Type B pancreatic cell (in vitro differentiated cells): ENCODE measurements at places on chromosomes 1 and 21. TPM values are rescaled to one million over a fixed set of nuclear protein-coding genes. Genes with fewer than 3 reads are reported as not detected.

The PTPN7 gene
- 0.29 TPM in 1 of 2 replicates, not detected in the other for total RNA-seq

The TTC3 gene
- 163 and 203 TPM in 2 replicates for total RNA-seq

The AMY1B gene
- total RNA-seq, result not detected in 2 replicates

The SPAG17 gene
- 1.3 and 5.6 TPM in 2 replicates for total RNA-seq

The FCRL4 gene
- total RNA-seq, result not detected in 2 replicates

DNA sequence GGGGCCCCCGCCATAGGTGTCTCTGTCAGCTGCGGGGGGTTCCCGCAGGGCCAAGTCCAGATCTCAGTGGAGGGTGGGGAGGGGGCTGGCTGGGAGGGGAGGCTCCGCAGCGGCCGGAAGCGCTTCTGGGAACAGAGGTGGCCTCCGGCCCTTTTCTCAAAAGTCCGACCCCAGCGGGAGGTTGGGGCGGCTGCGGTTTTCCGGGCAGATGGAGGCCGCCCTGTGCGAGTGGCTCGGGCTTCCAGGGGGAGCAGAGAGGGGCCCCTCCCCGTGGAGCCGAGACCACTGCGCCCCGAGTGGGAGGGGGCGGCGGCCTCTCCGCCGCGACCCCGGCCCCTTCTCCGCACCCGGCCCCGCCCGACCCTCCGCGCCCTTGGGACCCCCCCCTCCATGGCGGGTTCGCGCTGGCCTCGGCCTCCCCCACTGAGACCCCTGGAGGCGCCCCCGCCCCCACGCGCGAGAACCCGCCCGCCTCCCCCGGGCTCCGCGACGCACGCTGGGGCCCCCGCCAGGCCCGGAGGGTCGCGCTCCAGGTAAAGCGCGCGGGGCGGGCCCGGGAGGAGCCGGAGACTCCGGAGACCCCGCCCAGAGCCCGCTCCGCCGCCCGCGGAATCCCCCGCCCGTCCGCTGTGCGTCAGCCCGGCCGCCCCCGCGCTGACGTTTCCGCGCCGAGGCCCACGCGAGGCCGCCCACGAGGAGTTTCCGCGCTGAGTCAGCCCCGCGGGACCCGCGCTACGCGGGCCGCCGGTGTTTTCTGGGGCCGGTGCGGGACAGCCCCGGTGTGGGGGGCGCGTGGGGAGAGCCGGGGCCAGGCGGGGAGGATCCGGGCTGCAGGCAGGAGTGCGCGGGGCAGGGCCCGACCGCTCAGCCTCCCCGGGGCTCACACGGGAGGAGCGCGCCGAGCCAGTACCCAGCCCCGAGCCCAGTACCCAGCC is 5.2 kb downstream of the TNFRSF18 start:
- H3K27ac ChIP-seq, result no peak overlapping the region
- peak overlapping the region; percentile 63 for H3K4me3 ChIP-seq
- H3K27me3 ChIP-seq, result no peaks in the 10 kb centered on the region
- no peaks in the 10 kb centered on the region for H3K36me3 ChIP-seq
- no peaks in the 10 kb centered on the region for H3K4me1 ChIP-seq
- DNase-seq, result no peak

GRCh38 chr1:223460566-223461189 is 67.5 kb downstream of the CCDC185 start:
- no peaks in the 10 kb centered on the region for H3K36me3 ChIP-seq
- DNase-seq, result no peak
- H3K4me3 ChIP-seq, result no peak overlapping the region
- H3K4me1 ChIP-seq, result no peaks in the 10 kb centered on the region

DNA sequence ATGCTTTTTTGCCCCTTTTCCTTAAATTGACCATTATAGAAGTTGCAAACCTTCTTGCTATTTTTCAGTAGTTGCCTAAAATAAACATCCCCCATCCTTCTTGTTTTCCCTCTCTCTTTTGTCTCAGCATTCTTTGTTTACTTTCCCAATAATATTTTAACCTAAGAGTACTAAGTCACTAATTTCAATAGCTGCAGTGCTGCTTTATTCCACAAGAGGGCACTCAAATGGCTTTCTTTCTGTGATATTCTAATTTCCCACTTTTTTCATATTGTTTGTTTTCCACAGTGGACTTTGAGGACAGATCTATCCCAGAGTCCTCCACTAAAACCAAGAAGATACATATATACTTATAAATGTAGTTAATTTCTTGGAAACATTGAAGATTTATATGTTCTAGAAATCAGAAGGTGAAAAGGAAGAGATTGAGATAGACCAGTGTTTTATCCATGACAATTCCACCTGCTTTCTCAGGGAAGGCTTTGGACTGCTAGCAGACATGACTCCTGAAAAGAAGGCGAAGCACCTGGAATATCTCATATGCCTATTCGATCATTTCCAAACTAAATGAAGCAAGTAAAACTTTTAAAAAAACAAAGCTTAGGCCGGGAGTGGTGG is 104.8 kb upstream of the GRIK1 start:
- no peak for DNase-seq
- no peaks in the 10 kb centered on the region for H3K4me1 ChIP-seq
- no peak overlapping the region for H3K4me3 ChIP-seq
- H3K27ac ChIP-seq, result no peak overlapping the region
- no peaks in the 10 kb centered on the region for H3K27me3 ChIP-seq
- H3K36me3 ChIP-seq, result peaks cover 3% of the 10 kb centered on the region

GRCh38 chr1:11434926-11435325 is 44.0 kb upstream of the DISP3 start:
- peaks cover 27% of the 10 kb centered on the region for H3K27me3 ChIP-seq
- no peak overlapping the region for H3K4me3 ChIP-seq
- no peak overlapping the region for H3K27ac ChIP-seq
- no peak for DNase-seq

DNA sequence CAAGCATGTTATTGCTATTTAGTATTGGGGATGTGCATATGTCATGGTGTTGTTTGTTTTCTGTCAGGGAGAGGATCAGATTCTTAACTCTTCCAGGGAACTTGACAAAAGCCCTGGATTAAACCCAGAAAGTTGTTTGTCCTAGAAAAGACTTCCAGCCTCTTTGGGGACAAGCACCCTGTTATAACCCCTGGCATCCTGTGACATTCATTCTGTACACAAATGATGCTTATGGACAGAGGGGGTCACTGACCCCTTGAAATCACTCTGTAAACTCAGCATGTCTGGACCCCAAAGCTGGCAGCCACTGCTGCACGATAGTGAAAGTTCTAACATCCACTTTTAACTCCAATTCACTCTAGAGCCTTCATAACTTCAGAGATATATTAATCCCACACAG is 81.2 kb downstream of the PROX1 start:
- DNase-seq, result no peak
- H3K4me1 ChIP-seq, result peaks cover 18% of the 10 kb centered on the region
- no peak overlapping the region for H3K27ac ChIP-seq

DNA sequence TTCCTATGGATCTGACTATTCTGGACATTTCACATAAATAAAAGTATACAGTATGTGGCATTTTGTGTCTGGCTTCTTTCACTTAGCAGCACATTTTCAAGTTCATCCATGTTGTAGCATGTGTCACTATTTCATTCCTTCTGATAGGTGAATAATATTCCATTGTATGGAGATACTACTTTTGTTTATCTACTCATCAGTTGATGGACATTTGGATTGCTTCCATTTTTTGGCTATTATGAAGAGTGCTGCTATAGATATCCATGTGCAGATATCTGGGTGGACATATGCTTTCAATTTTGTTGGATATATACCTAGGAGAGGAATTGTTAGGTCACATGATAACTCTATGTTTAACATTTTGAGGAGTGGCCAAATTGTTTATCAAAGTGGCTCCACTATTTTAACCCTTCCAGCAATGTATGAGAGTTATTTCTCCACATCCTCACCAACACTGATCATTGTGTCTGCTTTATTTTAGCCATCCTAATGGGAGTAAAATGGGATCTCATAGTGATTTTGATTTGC is 21.9 kb upstream of the MEF2D start:
- no peak for DNase-seq
- no peaks in the 10 kb centered on the region for H3K27me3 ChIP-seq
- H3K4me1 ChIP-seq, result peaks cover 10% of the 10 kb centered on the region
- no peak overlapping the region for H3K27ac ChIP-seq
- peaks cover 9% of the 10 kb centered on the region for H3K36me3 ChIP-seq
- H3K4me3 ChIP-seq, result no peak overlapping the region

- DNase-seq, result no peak
- H3K4me1 ChIP-seq, result peaks cover 14% of the 10 kb centered on the region
- H3K4me3 ChIP-seq, result no peak overlapping the region
These were observed 300.3 kb downstream of the NPHP4 start for GRCh38 chr1:5691795-5692509.

GRCh38 chr1:247102381-247102780 is 1.8 kb downstream of the ZNF669 start:
- peaks cover 43% of the 10 kb centered on the region for H3K36me3 ChIP-seq
- peaks cover 16% of the 10 kb centered on the region for H3K4me1 ChIP-seq
- no peak for DNase-seq
- H3K27ac ChIP-seq, result peak overlapping the region; percentile 9

DNA sequence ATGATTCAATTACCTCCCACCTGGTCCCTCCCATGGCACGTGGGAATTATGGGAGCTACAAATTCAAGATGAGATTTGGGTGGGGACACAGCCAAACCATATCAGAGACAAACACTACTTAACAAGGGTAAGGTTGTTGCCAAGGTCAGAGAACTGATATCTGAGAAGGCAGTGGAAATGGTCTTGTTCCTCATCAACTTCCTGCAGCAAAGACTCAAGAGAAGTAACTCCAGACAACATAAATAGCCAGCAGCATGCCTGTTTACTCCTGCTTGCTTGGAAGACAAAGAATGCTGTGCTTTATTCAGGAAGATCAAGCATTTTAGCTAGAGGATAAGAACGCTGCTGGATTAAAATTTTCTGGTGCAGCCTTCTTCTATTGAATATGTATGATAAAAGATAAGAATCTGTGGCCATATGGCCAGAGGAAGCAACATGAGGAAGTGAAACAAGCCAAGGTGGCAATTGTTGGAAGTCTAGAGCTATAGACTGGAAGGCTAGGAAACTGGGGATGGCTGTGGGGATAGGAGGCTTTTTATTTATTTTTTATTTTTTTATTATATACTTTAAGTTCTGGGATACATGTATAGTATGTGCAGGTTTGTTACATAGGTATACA is 36.4 kb downstream of the DDAH1 start:
- H3K4me1 ChIP-seq, result no peaks in the 10 kb centered on the region
- no peak overlapping the region for H3K27ac ChIP-seq
- H3K4me3 ChIP-seq, result no peak overlapping the region
- H3K36me3 ChIP-seq, result no peaks in the 10 kb centered on the region
- H3K27me3 ChIP-seq, result no peaks in the 10 kb centered on the region

- H3K36me3 ChIP-seq, result no peaks in the 10 kb centered on the region
- no peak for DNase-seq
- peaks cover 66% of the 10 kb centered on the region for H3K27me3 ChIP-seq
- no peak overlapping the region for H3K27ac ChIP-seq
- H3K4me3 ChIP-seq, result no peak overlapping the region
These were observed 17.3 kb downstream of the CHD5 start for GRCh38 chr1:6162773-6163172.

GRCh38 chr1:91631718-91632330 is 131.2 kb downstream of the CDC7 start:
- no peak overlapping the region for H3K27ac ChIP-seq
- no peak for DNase-seq
- H3K4me1 ChIP-seq, result no peaks in the 10 kb centered on the region
- no peaks in the 10 kb centered on the region for H3K27me3 ChIP-seq

- no peak overlapping the region for H3K4me3 ChIP-seq
- no peak for DNase-seq
- H3K36me3 ChIP-seq, result no peaks in the 10 kb centered on the region
- no peaks in the 10 kb centered on the region for H3K27me3 ChIP-seq
- H3K27ac ChIP-seq, result no peak overlapping the region
These were observed 74.6 kb downstream of the COLGALT2 start for GRCh38 chr1:183962903-183963302.

DNA sequence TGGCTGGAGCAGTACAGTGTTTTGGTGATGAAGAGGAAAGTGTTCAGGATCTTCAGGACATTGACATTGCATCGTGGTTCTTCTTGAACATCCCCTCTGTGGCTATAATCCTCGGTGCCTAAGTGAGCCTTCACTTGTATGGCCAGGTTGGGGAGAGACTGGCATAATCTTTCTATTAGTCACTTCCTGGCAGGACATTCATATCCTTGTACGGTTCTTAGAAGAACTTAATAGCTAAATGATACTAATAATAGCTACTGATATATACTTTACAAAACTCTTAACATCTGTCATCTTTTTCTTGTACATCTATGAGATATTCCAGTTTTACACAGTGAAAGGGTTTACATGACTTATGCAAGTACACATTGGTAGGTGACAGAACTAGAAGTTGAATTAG is 35.8 kb downstream of the CELF3 start:
- peaks cover 12% of the 10 kb centered on the region for H3K36me3 ChIP-seq
- no peak overlapping the region for H3K4me3 ChIP-seq
- peaks cover 4% of the 10 kb centered on the region for H3K4me1 ChIP-seq
- no peak for DNase-seq

GRCh38 chr1:44786138-44786840 is 1.7 kb downstream of the BEST4 start:
- peak overlapping the region; percentile 89 for H3K27ac ChIP-seq
- peak overlapping the region; percentile 79 for H3K4me3 ChIP-seq
- peaks cover 1% of the 10 kb centered on the region for H3K36me3 ChIP-seq
- no peaks in the 10 kb centered on the region for H3K27me3 ChIP-seq

DNA sequence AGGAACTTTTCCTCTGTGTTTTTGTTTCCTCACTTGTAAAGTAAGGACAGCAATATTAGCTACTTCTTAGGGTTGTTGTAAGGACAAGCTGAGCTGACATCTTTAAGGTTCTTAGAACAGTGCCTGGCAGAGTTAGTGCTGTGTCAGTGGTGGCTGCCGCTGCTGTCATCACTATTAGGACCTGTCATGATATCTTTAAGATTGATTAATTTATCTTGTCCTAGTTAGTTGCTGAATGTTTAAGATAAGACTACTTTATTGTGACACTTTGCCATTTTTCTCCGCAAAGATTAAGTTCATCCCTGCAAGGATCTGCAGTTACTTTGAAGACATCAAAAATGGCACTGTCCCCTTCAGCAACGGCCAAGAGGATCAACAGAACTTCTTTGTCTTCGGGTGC is 40.1 kb upstream of the GPR88 start:
- no peak for DNase-seq
- H3K27ac ChIP-seq, result no peak overlapping the region
- no peak overlapping the region for H3K4me3 ChIP-seq
- peaks cover 4% of the 10 kb centered on the region for H3K4me1 ChIP-seq
- peaks cover 36% of the 10 kb centered on the region for H3K36me3 ChIP-seq
- no peaks in the 10 kb centered on the region for H3K27me3 ChIP-seq
